ENCODE measurements at places on chromosomes 4 and X.

- no peak for DNase-seq
Measured at GRCh38 chrX:30906726-30907125, 17.7 kb upstream of the TAB3 start.

- no peak for DNase-seq
Measured at GRCh38 chrX:67555578-67556203, 11.9 kb downstream of the AR start.

GRCh38 chrX:300334-300733 lies 18.3 kb downstream of the GTPBP6 start:
- no peak for DNase-seq

GRCh38 chr4:5940470-5941203 lies 47.8 kb upstream of the CRMP1 start:
- DNase-seq = no peak

GRCh38 chr4:140806163-140806562 lies 50.0 kb upstream of the TBC1D9 start:
- no peak for DNase-seq
